Liver (tissue), 10 donors: ENCODE measurements at places on chromosomes 5 and 9. TPM values are rescaled to one million over a fixed set of nuclear protein-coding genes. Genes with fewer than 3 reads are reported as not detected.

DNA sequence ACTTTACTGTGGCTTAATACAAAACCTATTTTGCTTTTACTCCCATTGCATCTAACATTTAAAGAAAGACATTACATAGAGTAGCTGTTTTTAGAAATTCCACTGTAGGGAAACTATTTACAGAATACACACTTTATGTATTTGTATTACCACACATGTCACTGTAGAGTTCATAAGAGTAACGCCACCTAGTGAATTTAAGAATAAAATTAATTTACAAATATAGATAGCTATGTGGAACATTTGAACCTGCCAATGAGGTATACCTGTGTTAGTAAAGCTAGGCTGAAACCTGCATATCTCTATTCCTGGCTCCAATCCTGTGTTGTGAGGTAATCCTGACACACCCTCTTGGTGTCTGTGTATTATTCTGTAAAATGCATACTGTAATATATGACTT, 234.4 kb downstream of the MAST4 start:
- no peak overlapping the region for H3K27ac ChIP-seq
- no peaks in the 10 kb centered on the region for H3K27me3 ChIP-seq
- no peak for DNase-seq
- peaks cover 1% of the 10 kb centered on the region for H3K4me1 ChIP-seq
- no peak overlapping the region for H3K4me3 ChIP-seq
- H3K36me3 ChIP-seq: no peaks in the 10 kb centered on the region

- no peak for DNase-seq
- peaks cover under 1% of the 10 kb centered on the region for H3K27me3 ChIP-seq
- H3K36me3 ChIP-seq: no peaks in the 10 kb centered on the region
- H3K27ac ChIP-seq: no peak overlapping the region
These were observed 323.9 kb upstream of the PANK3 start for GRCh38 chr5:168903061-168903460.

- H3K36me3 ChIP-seq: no peaks in the 10 kb centered on the region
- no peak overlapping the region for H3K4me3 ChIP-seq
- H3K27me3 ChIP-seq: no peaks in the 10 kb centered on the region
- H3K27ac ChIP-seq: no peak overlapping the region
- no peaks in the 10 kb centered on the region for H3K4me1 ChIP-seq
These were observed 32.0 kb upstream of the TMED7 start for GRCh38 chr5:115657881-115658233.

DNA sequence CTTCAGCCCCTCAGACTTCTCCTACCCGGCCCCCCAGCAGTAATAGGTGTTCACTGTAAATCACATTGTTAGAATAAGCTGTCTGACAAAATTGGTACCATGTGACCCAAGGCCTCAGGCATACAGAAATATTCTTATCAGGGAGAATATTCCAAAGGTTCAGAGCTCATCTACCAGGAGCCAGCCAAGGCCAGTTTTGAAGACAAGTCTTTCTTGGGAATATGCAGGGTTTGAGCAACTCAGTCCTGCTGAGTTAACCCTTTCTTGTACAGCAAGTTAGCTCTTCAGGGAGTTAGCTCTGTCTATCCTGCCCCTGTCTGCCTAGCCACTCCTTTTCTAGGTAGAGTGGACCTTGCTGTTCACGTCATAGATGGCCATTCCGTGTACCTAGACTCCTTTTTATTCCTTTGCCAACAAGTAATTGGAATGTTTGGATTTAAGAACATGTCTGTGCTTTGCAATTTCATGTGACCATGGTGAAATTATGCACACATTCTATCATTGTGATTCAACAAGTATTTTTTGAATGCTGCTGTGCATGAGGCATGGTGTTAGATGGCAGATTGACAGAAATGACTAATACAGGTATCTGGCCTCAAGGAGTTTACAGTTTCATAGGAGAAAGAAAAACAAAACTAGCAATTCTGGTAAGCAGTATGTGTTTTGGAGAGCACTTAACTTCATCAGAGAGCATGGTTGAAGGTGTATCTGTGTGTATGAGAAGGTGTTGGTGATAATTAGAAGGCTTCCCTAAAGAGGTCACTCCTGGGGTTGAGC, 22.6 kb downstream of the TGFBR1 start:
- H3K4me1 ChIP-seq: no peaks in the 10 kb centered on the region
- H3K27me3 ChIP-seq: no peaks in the 10 kb centered on the region
- no peak overlapping the region for H3K27ac ChIP-seq
- H3K4me3 ChIP-seq: no peak overlapping the region

- no peak overlapping the region for H3K27ac ChIP-seq
- H3K36me3 ChIP-seq: no peaks in the 10 kb centered on the region
- H3K4me1 ChIP-seq: no peaks in the 10 kb centered on the region
- H3K4me3 ChIP-seq: no peak overlapping the region
- no peaks in the 10 kb centered on the region for H3K27me3 ChIP-seq
These were observed 355.3 kb downstream of the KIAA0825 start for GRCh38 chr5:94263068-94263467.

DNA sequence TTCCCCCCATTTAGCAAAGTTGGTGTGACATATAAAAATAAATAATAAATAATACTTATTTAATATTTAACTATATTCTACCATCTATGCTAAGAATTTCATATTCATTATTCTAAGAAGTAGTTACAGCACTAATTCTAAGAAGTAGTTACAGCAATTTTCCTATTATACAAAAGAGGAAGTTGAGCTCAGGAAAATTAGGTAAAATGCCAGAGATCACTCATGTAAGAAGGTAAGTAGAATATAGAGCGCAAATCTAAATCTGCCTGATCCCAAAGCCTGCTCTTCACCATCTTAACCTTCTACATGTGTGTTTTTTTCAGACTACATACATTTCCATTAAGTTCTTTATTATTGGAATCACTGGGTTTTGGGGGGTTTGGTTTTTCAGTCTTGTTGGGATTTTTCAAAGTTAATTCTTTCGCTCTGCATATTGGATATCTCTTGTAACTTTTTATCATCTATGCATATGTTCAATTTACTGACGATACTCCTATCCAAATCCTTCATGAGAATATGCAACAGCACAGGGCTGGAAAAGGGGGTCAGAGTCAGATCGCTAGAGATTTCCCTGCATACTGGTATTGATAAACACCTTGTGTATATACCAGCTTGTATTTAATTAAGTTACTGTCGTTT, 852.1 kb downstream of the MAT2B start:
- H3K27ac ChIP-seq: no peak overlapping the region
- no peaks in the 10 kb centered on the region for H3K4me1 ChIP-seq
- no peaks in the 10 kb centered on the region for H3K36me3 ChIP-seq

- H3K4me3 ChIP-seq: no peak overlapping the region
- no peak overlapping the region for H3K27ac ChIP-seq
- DNase-seq: no peak
- no peaks in the 10 kb centered on the region for H3K4me1 ChIP-seq
These were observed 170.3 kb downstream of the ENTREP1 start for GRCh38 chr9:69495296-69495695.

TTLL11 gene
- 4.4 TPM for total RNA-seq

DNA sequence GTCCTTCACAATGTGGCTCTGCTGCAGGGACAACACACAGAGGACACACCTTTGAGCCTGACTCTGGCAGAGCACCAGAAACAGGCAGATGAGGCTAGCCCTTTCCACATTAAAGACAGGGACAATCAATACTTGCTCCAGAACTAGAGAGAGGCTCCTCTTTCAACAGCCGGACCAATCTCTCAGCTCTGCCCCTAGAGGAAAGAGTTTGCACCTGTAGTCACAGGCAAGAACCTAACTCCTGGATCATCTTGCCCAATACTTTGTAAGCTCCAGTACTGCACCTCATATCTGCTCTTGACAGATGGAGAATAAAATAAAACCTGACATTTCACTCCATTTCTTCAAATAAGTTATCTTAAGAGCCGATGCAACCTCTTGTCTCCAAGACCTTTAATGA, 52.1 kb downstream of the EPB41L4A start:
- H3K27ac ChIP-seq: no peak overlapping the region
- H3K4me1 ChIP-seq: no peaks in the 10 kb centered on the region
- no peaks in the 10 kb centered on the region for H3K27me3 ChIP-seq
- no peaks in the 10 kb centered on the region for H3K36me3 ChIP-seq
- no peak for DNase-seq
- H3K4me3 ChIP-seq: no peak overlapping the region

DNA sequence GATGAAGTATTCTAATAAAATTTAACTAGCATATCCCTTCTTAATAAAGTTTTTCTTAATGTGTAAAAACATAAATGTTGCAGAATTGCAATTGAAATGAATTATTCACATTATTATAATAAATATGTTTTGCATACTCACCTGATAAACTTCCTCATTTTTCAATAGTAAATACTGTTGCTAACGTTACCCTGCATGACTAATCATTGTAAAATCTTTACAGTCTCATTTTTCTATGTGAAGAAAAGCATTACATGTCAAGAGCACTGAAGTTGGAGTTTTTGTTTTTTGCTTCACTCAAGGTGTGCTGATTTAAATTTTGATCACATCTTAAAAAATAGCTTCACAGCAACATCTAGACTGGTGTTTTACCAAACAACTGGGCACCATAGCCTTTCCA, 157.2 kb upstream of the CDH18 start:
- no peaks in the 10 kb centered on the region for H3K4me1 ChIP-seq
- no peaks in the 10 kb centered on the region for H3K36me3 ChIP-seq
- DNase-seq: no peak
- no peaks in the 10 kb centered on the region for H3K27me3 ChIP-seq

GRCh38 chr5:123266365-123266764, 156.8 kb downstream of the CEP120 start:
- no peaks in the 10 kb centered on the region for H3K27me3 ChIP-seq
- no peaks in the 10 kb centered on the region for H3K4me1 ChIP-seq
- no peaks in the 10 kb centered on the region for H3K36me3 ChIP-seq
- no peak for DNase-seq
- no peak overlapping the region for H3K27ac ChIP-seq
